ENCODE measurements at places on chromosomes 2 and 18.
A peak's percentile ranks its signal among the peaks of the same experiment; 100 is the strongest.

- DNase-seq = no peak
Observed at GRCh38 chr2:45652090-45653031, 886 bp downstream of the PRKCE start.

DNA sequence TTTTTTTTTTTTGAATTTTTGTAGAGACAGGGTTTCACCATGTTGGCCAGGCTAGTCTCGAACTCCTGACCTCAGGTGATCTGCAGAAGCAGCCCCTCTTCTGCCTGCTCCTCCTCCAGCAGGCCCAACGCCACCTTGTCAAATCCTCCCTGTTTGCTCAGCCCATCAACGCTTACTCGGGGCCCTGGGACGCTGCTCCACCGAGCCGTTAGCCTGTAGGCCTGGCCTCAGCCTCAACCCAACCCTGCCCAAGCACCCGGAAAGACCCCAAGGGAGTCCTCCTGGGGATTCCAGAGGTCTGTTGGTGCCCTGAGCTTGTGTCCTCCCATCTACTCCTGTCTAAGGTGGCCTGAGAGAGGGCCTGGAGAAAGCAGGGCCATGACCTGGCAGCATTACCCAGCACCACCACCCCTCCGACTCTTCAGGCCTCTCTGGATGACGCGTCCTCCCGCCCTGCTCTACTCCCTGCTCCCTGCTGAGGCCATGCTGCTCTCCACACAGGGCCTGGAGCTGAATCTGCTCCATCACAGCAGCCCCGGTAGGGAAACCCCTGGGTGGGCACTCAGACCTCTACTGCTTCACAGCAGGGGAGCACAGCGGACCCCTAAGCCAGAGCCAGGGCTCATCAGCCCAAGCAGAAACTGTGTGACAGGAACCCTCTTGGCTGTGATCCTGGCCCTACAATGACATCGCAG lies 3.2 kb downstream of the STK25 start:
- DNase-seq = peak; percentile 95

- no peak for DNase-seq
Observed at GRCh38 chr2:189548666-189549448, 31.7 kb downstream of the SLC40A1 start.

GRCh38 chr2:72813841-72814240 lies 12.0 kb downstream of the EXOC6B start:
- no peak for DNase-seq

DNA sequence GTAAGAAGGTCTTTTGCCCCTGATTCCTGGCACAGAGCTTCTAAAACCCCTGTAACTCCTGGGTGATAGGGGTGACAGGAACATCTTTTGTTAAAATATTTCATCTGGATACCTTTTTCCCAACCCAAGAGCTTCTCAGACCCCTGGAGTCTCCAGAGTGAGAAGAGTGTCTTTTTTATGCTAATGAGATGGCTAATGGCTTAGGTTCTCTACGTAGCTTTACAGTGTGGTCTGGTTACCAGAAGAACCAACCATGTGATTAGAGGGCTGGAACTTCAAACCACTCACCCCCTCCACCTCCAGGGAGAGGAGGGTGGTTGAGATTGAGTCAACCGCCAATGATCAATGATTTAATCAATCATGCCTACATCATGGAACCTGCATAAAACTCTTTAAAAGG lies 16.2 kb upstream of the DCC start:
- DNase-seq = no peak

GRCh38 chr18:23249348-23249747 lies 114.1 kb downstream of the CABLES1 start:
- DNase-seq = no peak

- no peak for DNase-seq
Observed at GRCh38 chr2:170823898-170824215, 7.2 kb downstream of the GAD1 start.

GRCh38 chr18:48328473-48329210 lies 80.5 kb downstream of the ZBTB7C start:
- DNase-seq = no peak

DNA sequence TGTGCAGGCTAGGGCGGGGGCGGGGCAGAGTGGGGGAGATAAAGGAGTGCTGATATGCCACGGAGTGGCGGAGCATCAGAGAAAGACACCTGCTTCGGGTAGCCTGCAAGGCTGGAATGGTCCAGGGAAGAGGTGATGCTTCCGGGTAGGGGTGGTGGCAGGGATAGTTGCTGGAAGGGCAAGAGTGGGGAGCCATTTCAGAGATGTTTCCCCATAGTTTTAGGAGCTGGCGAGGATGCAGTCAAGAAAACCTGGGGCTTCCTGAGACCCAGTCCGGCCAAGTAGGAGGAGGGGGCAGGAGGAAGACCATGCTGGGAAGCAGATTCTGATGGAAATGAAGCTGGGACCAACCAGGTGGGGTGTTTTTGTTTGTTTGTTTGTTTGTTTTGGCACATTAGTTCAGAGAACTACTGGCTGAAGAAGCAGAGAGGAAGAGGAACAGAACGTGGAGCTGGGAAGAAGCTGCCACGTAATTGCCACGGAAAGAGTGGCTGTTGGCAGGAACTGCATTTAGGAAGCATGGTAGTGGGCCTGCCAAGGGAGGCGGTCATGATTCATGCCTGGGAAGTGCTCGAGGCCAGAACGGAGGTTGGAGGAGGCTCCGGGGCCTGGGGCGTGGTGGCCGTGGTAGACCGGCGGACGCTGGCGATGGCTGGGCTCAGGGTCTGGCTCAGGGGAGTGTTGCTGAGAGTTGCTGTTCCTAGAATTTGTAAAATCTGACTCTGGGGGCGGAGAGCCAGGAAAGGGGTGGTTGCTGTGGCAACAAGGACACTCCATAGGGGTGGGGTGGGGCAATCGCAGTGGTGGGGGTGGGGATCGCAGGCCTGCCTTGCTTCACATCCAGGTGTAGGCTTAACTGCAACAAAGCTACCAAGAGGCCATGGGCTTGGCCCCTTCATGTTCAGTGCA lies 8.6 kb upstream of the INPP5D start:
- DNase-seq = no peak

DNA sequence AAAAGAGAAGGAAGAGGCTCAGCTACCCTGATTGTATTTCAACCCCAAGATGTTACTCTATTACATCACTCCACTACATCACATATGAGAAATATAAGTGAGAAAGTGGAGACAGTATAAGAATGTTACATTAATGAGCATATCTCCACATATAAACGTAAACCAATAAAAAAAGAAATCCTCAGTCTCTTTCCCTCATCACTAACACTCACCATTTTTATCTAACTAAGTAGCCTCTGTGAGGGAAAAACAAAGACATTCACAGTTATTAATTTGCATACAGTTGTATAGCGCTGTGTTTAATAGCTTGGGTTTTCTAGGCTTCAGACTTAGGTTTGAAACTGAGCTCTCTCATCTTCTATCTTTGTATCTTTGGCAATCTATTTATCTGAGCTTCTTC lies 489.1 kb upstream of the LRRTM4 start:
- no peak for DNase-seq

DNA sequence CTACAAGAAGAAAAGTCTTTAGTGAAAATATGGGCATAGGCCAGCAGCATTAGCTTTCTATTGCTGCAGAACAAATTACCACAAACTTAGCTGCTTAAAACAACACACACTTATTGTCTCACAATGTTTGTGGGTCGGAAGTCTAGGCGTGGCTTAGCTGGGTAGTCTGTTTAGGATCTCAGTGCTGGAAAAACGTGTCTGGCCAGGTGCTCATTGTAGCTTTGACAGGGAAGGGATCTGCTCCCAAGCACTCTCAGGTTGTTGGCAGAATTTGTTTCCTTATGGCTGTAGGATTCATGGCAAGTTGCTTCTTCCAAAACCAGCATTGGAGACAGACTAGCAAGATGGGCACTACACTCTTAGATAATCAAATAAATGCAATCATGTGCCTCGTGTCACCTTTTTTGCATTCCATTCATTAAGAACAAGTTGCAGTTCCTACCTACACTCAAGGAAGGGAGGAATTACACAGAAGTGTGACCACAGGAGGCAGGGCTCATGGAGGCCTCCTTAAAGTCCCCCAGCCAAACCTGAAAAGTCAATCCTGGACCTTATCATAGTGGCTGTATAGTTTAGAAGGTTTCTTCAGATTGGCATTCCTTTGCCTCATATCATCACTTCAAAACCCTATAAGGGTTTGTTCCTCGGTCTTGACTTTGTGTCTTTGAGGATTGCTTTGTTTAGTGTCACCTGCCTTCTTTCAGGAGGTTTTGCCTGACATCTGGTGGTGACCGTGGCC lies 17.3 kb downstream of the MRPL30 start:
- DNase-seq = no peak

DNA sequence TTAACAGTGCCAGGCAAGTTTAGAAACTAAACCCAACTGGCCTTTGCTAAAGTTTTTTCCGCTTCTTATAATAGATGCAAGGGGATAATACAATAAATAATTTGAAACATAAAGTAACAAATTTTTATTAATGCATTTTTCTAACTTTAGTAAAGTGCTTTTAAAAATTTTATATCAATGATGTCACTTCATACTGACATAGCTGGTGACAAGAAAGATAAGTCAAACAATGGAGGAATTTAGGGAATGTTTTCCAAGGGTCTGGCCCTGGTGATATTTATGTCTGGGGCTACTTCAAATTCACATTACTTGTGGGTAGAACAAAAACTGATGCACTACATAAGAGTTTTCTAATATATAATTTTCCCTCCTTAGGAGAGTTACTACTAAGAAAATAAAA lies 61.2 kb upstream of the CBLN2 start:
- no peak for DNase-seq

- DNase-seq = no peak
Observed at GRCh38 chr2:171991027-171991426, 8.7 kb upstream of the METAP1D start.

DNA sequence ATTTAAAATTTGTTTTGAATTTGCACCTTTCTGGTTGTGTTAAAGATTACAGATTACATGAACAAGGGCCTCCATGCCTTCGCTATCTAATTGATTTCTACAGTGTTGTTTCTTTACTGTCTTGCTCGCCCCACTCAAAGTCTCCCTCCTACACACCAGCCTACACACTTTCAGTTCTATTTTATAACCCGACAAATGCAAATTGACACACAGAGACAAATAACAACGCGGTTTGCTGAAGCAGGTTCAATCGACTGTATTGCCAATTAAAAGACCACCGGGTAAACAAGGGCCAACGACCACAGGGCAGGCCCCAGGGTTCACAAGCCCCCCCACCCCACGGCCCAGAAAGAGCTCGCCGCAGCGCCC lies 869 bp downstream of the STARD7 start:
- no peak for DNase-seq

DNA sequence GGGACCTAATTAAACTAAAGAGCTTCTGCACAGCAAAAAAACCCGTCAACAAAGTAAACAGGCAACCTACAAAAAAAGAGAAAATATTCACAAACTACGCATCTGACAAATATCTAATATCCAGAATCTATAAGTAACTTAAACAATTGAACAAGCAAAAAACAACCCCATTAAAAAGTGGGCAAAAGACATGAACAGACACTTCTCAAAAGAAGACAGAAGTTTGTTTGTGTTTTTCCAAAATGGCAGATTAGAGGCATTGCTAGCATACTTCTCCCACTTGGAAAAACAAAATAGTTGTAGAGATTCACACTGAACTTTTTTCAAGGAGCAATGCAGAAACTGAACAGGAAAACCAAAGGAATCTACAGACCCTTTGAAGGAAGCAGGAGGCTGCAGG lies 37.6 kb downstream of the FLACC1 start:
- DNase-seq = no peak

- no peak for DNase-seq
Observed at GRCh38 chr2:210162466-210163124, 8.6 kb downstream of the KANSL1L start.

DNA sequence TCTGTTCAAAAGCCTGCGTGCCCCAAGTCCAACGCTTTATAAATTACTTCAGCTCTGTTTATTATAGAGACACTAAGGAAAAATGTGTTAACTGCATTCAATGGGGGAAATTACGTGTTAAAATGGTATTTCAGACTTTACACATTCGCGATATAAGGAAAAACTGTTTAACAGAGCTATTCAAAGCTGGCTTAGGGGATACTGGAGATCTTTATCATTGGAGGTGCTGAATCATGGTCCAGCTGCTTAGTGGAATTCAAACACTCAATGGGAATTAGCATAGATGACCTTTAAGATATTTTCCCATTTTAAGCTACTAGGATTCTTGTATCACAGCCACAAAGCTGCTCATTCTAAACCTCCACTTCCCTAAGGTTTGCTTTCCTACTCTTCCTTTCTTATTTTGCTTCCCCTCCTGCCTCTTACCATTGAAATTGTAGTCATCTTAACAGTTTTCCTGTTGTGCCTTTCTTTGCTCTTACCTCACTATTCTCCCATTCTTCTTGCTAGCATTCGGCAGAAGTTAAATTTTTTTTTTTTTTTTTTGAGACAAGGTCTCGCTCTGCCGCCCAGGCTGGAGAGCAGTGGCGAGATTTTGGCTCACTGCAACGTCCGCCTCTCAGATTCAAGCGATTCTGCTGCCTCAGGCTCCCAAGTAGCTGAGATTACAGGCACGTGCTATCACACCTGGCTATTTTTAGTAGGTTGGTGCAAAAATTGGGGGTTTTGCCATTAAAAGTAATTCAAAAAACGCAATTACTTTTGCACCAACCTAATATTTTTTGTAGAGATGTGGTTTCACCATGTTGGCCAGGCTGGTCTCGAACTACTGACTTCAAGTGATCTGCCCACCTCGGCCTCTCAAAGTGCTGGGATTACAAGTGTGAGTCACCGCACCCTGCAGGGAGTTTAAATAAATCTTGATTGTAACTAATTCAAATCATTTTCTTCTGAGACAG lies 6.5 kb downstream of the SULT6B1 start:
- DNase-seq = no peak

DNA sequence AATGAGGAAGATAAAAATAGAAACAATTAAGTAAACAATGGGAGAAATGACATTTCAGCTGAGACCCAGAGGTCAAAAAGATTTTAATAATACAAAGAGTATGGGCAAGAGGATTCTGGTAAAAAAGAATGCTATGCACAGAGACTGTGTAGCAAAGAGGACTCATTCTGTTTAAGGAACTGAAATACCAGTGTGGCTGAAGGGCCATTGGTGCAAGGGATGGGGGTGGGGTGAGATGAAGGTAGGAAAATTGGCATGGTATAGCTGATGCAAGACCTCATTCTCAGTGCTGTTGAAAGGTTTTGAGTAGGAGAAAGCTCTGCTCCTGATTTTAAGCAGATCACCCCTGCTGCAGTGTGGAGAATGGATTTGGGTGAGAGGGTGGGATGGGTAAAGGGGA lies 10.8 kb downstream of the GALNT1 start:
- DNase-seq = no peak

- no peak for DNase-seq
Observed at GRCh38 chr2:201985728-201986462, 47.8 kb upstream of the FZD7 start.

DNA sequence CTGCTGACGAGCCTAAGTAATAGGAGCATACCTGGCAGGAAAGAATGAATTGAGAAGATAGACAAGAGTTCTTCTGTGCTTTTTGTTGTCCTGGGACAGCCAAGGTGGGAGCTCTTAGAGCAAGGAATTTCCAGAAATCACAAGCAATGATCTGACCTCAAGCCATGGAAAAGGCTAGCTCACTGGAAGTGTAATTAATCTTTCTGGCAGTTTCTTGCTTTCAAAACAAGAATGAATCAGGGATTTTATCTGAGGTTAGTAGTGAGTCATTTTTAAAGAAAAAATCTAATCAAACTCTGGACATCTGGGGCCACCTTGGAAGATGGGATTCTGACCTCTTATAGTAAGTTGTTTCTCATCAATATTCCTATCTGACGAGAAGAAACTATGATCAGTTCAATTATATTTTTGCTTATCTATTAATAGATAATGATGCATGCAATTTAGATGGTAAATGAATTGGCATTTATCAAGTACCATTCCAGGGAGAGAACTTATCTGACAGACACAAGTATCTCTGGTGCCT lies 98.0 kb downstream of the ADCYAP1 start:
- DNase-seq = no peak
